ENCODE measurements at places on chromosomes 4 and X.

GRCh38 chr4:16377887-16378286, 151.6 kb upstream of the TAPT1 start:
- no peak for DNase-seq

DNA sequence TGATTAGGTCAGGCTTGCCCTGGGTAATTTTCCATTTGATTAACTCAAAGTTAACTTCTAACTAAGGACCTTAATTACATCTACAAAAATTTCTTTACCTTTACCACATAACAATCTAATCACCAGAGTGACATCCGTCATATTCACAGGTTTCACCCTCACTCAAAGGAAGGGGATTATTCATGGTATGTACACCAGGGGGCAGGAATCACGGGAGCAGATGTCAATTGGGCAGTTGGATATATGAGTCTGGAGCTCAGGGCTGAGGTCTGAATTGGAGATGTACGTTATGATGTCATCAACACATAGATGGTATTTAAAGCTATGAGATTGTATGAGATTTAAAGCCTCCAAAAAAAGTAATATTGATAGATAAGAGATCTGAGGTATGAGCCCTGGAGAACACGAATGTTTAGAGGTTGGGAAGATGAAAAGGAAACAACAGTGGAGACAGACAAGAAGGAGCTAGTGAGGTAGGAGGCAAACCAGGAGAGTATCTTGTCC, 52.9 kb downstream of the PGRMC1 start:
- DNase-seq, result no peak

DNA sequence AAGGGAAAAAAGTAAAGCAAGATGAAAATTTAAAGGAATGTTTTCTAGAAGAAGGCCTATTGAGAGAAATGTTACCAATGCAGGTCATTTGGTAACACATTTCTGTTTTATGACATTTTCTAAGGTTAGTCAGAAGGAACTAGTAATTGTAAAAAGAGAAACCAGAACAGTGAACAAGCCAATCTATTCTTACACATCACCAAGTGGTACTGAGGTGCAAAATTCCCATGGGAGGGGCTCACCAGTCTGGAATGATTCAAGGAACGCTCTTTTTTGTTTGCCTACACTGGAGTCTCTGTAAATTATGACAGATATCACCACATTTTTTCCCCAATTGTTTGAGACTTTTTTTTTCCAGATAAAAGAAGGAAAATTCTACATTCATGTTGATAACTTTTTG, 404.7 kb upstream of the CNKSR2 start:
- no peak for DNase-seq

DNA sequence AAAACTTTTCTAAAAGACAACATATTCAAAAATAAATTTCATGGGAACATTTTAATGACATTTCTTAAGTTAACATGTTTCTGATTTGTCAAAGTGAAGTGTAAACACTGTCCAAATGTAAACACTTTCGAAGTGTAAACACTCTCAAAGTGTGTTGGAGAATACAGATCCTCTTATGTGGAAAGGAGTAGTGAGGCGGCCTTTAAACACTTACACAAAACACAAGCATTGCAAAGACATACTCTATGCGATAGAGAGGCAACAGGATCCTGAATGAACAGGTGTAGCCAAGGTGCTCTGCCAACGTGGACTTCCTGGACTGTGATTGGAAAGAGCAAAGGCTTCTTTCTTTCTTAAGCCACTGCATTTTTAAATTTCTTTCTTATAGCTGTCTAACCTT, 62.7 kb upstream of the PGM2 start:
- DNase-seq, result no peak

GRCh38 chrX:123202523-123202922, 18.4 kb downstream of the GRIA3 start:
- no peak for DNase-seq

GRCh38 chrX:138485767-138486166, 225.8 kb downstream of the FGF13 start:
- no peak for DNase-seq

DNA sequence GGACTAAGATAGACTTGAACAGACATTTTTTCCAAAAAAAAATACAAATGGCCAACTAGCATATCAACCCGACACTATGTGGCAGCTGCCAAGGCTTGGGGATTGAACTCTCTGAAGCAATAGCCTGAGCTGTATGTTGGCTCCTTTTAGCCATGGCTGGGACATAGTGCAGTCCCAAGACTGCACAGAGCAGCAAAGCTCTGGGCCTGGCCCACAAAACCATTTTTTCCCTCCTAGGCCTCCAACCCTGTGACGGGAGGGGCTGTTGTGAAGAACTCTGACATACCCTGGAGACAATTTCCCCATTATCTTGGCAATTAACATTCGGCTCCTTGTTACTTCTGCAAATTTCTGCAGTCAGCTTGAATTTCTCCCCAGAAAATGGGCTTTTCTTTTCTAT, 50.1 kb downstream of the CISD2 start:
- no peak for DNase-seq

DNA sequence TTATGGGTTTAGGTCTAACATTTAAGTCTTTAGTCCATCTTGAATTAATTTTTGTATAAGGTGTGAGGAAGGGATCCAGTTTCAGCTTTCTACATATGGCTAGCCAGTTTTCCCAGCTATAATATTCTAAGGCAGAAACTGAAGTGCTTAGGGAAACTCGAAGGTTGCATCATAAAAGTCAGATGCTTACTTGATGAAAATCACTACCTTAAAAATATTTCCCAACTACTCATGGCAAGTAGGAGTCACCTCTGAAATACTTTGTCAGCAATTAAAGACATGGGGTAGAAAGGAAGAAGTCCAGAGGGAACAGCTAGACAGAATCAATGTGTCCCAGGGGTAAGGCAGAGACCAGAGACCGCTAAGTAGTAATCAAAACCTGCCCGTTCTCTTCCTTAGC, 6.3 kb upstream of the AP1S2 start:
- DNase-seq, result no peak

DNA sequence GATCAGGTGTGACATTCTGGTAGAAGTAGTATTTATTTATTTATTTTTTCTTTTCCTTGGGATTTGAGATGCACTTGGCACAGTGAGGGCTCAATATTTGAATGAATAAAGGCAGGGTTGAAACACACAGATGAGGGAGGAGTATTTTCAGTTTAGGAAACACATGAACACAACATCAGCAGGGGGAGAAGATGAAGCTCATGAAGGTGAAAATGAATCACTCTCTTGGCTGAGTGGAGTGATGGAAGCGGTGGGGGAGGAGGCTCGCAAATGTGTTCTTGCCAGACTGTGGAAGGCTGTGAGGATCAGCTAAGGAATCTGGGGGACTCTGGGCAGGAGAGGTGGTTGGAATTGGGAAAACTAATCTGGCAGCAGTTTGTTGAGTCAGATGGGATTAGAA, 55.3 kb downstream of the ARHGAP10 start:
- no peak for DNase-seq

- DNase-seq, result no peak
Observed at GRCh38 chrX:120468071-120468470, 1.0 kb downstream of the LAMP2 start.
